Fibroblast of villous mesenchyme (primary cell): ENCODE measurements at places on chromosomes 16 and 17. TPM values are rescaled to one million over a fixed set of nuclear protein-coding genes. Genes with fewer than 3 reads are reported as not detected.

- DNase-seq = peak; percentile 98
Observed at GRCh38 chr17:68381076-68381900, 76.0 kb downstream of the WIPI1 start.

- DNase-seq = no peak
Observed at GRCh38 chr17:42901535-42902229, 1.1 kb downstream of the G6PC1 start.

DNA sequence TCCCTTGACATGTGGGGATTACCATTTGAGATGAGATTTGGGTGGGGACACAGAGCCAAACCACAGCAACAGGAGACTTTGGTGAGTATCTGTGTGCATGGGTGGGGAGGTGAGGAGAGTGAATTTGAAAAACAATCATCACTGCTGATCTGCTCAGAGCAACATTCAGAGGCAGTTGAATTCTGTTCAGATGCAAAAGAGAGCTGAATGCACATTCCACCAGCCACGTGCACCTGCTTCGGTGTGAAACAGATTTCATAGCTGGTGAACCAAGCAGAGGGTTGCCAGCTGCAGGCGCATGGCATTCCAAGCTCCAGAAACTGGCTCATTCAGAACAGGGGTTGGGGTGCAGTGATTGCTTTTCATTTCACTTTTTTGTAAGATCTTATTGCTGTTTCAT, 233.1 kb upstream of the FOXF1 start:
- DNase-seq = no peak

DNA sequence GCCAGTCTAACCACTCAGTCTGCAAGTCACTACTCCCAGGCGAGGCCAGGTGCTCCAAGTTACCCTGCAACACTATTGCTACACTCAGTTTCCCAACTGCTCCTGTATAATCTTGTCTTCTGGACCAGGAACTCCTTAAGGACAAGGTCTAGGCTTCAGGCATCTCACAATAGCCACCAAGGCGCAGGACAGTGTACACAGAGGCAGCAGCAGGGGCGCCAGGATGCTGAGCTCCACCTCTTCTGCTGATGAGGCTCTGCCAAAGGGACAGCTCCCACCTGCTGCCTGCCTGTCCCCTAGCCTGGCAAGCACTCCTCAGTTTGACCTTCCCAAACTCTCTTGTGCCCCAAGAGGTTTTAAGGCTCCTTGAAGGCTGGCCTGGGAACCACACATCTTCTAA, 3.4 kb downstream of the SLC25A11 start:
- DNase-seq = no peak

GRCh38 chr16:11880007-11880406, 28.7 kb upstream of the RSL1D1 start:
- DNase-seq = no peak

The TPSB2 gene
- not detected in 2 replicates for total RNA-seq

GRCh38 chr17:78769196-78769773, 12.8 kb downstream of the CYTH1 start:
- DNase-seq = no peak

The KRTAP4-5 gene
- total RNA-seq = not detected in 2 replicates

GRCh38 chr17:36813957-36814563, 123.2 kb upstream of the LHX1 start:
- no peak for DNase-seq

- no peak for DNase-seq
Observed at GRCh38 chr17:61404913-61405685, 5.5 kb downstream of the TBX2 start.

GRCh38 chr17:72191921-72192799, 71.3 kb downstream of the SOX9 start:
- peak; percentile 84 for DNase-seq

DNA sequence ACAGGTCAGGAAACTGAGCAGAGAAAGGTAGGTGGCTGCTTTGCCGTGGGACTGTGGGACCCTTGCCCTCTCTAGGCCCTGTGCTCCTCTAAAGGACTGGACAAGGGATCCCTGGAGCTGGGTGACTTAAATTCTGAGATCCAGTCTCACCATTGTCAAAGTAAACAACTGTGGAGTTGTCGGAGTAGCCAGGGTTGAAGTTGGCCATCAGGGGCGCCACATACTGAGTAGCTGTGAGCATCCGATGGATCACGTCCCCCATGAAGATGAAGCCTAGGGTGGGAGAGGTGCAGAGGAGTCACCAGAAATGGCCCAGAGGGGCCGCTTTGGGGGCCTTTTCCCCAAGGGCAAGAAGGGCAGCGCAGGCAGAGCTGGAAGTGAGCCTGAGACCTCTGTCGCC, 43.5 kb downstream of the PLXDC1 start:
- no peak for DNase-seq

The SLC2A4 gene
- total RNA-seq = under 0.01 TPM in 1 of 2 replicates, not detected in the other

DNA sequence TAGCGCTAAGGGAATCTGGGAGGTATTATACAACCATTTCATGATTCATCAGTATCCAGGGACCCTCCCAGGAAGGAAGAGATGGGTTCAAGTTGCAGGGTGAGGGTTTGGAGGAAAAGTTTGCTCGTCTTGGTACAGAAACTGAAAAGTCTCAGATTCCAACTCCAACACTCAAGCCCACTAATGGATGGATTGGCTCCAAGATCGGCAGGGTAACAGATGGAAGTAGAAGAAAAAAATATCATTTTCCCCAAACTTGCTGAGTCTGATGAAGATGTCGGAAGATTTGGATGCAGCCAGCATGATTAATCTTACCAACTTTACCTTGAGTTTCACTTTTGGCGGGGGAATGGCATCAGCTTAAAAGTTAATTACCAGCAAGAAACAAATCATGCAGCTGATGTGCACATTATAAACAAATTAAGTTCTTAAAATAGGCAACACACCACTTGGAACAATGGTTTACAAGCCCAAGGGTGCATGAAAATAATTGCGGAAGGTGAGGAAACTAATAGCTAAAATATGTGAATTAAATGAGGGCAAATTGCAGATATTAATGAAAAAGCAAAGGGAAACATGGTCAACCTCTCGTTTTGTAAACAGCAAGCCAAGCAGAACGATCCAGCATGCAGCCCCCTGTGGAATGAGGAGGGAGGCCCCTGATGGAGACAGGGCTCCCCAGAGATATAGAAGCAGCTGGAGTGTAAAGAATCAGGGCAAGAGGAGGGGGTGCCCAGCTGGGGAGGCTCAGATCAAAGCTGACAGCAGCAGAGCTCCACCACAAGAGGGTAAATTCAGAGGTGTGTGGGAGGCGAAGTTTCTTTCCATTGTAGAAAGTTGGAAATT, 44.1 kb upstream of the GRIN2A start:
- no peak for DNase-seq

GRCh38 chr16:53998024-53998810, 288.4 kb downstream of the IRX3 start:
- DNase-seq = no peak

GRCh38 chr16:48734220-48734619, 124.2 kb upstream of the N4BP1 start:
- DNase-seq = no peak

The HYDIN gene
- under 0.01 and 2.3 TPM in 2 replicates for total RNA-seq

- DNase-seq = no peak
Observed at GRCh38 chr16:80670170-80670865, 129.5 kb downstream of the DYNLRB2 start.

The HSD11B2 gene
- not detected in 2 replicates for total RNA-seq

GRCh38 chr16:12646098-12646489, 157.6 kb downstream of the CPPED1 start:
- no peak for DNase-seq

GRCh38 chr17:12521416-12521815, 144.3 kb upstream of the MYOCD start:
- peak; percentile 28 for DNase-seq

GRCh38 chr17:81302861-81303333, 7.8 kb upstream of the SLC38A10 start:
- DNase-seq = no peak

DNA sequence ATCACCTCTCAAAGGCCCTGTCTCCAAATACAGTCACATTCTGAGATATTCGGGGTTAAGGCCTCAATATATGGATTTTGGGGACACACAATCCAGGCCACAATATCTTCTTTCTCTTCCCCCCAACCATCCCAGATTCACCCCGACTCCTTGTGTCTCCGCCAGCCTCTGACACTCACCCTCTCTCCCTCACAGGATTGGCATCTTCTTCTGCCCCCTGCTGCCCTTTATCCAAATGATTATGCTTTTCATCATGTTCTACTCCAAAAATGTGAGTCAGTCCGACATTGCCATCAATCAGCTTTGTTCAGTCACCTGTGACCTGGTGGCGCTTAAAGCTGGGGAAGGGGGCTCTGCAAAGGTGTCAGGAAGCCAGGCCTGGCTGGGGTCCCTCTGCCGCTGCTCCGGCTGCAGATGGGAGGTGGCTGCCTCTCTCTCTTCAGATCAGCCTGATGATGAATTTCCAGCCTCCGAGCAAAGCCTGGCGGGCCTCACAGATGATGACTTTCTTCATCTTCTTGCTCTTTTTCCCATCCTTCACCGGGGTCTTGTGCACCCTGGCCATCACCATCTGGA, 35.1 kb downstream of the GDE1 start:
- DNase-seq = no peak

The FTSJ3 gene
- total RNA-seq = 50.6 and 72.5 TPM in 2 replicates

DNA sequence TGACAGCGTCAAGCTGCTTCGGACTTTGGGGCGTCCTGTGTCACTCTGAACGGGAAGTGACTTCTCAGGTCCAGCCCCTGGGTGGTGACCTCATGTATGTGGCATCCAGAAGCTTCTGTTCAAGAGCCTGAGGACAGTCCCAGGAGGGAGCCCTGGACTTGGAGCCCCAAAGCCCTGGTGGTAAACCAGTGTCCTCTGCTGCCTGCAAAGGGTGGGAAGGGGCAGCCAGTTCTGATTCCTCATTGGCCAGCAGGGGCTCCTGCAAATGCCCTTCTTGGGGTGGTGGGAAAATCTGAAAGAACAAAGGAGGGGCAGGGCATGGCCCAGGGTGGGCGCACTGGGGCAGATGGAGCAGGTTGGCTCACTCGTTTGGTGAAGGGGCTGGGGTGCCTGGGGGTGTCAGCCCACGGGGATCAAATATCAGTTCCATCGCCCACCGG, 1.6 kb downstream of the OSGIN1 start:
- peak; percentile 54 for DNase-seq

DNA sequence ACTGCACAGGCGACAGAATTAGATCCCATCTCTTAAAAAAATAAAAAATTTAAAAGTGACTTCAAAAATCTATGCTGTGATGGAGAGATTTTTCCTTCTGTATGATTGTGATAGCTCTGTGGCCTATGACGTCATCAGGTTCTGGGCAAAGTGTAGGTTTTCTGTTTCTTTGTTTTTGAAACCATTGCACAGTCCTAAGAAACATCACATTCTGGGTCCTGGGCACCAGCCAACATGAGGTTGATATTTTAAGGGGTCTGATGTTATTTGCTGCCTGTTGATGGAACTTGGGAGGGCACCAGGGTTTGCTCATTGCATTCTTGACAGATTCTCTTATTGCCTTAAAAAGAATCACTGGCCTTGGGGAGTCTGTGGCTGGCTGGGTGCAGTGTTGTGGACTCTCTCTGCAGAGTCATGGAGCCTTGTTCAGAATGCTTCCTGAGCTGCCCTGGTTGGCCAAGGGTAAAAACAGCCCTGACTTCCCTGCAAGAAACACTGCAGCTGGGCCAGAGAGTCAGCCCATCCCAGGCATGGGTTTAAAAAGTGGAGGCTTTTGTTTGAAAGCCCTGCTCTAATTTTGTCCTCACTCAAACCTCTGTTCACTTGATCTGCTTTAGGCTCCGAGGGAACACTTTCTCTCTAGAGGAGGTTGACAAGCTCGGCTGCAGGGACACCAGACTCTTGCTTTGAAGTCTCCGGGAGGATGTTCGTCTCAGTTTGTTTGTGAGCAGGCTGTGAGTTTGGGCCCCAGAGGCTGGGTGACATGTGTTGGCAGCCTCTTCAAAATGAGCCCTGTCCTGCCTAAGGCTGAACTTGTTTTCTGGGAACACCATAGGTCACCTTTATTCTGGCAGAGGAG, 10.5 kb upstream of the CYLD start:
- DNase-seq = no peak

The HNF1B gene
- not detected in 2 replicates for total RNA-seq

DNA sequence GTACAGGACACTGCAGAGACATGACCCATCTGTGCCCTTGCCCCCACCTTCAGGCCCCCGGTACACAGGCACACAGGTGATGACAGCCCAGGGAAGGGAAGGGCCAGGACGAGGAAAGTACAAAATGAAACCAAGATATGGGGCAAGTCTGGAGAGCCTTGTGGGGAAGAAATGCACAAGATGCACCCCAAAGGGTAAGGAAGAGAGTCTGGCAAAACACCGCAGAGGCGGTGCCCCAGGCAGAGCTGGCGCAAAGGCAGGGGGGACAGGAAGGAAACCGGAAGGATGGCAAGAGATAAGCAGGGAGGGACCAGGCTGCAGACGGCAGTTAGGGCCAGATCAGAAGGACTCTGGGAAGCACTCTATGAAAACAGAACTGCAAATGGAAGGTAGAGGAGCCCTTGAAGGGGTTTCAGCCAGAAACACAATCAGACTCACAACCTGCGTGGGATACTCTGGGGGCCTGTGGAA, 81.4 kb downstream of the SLC39A11 start:
- DNase-seq = no peak

The RSKR gene
- 4.8 and 5.6 TPM in 2 replicates for total RNA-seq

GRCh38 chr17:68843522-68843921, 111.7 kb downstream of the ABCA8 start:
- DNase-seq = peak; percentile 63

- DNase-seq = no peak
Observed at GRCh38 chr16:65846210-65846602, 520.3 kb upstream of the CDH5 start.

DNA sequence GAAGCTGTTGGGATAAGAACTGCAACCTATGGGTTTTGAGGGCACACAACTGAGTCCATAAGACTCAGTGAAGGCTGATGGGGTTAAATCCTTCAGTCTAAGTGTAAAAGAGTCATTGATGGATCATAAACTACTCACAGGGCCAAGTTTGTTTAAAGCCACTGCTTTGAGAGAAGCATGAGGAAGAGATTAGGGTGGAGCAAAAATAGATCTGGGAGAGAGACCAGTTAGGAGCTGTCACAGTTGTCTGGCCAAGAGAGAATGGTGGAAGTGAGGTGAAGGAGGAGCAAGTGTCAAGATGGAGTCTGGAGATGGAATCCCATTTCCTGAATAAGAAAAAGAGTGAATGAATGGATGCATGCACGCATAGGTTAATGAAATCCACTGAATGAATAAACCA, 379.1 kb upstream of the CDH11 start:
- no peak for DNase-seq

The TMEM132E gene
- total RNA-seq = under 0.01 TPM in 1 of 2 replicates, not detected in the other

- no peak for DNase-seq
Observed at GRCh38 chr16:54340531-54340930, 53.9 kb upstream of the IRX3 start.

The FUS gene
- 47.4 and 54.4 TPM in 2 replicates for total RNA-seq

- peak; percentile 7 for DNase-seq
Observed at GRCh38 chr16:78900044-78900811, 700.3 kb downstream of the MAF start.

GRCh38 chr17:69757688-69758430, 317.2 kb upstream of the KCNJ16 start:
- peak; percentile 94 for DNase-seq

The CLEC18C gene
- under 0.01 and 0.43 TPM in 2 replicates for total RNA-seq
